ENCODE measurements at places on chromosomes 3 and 15.

DNA sequence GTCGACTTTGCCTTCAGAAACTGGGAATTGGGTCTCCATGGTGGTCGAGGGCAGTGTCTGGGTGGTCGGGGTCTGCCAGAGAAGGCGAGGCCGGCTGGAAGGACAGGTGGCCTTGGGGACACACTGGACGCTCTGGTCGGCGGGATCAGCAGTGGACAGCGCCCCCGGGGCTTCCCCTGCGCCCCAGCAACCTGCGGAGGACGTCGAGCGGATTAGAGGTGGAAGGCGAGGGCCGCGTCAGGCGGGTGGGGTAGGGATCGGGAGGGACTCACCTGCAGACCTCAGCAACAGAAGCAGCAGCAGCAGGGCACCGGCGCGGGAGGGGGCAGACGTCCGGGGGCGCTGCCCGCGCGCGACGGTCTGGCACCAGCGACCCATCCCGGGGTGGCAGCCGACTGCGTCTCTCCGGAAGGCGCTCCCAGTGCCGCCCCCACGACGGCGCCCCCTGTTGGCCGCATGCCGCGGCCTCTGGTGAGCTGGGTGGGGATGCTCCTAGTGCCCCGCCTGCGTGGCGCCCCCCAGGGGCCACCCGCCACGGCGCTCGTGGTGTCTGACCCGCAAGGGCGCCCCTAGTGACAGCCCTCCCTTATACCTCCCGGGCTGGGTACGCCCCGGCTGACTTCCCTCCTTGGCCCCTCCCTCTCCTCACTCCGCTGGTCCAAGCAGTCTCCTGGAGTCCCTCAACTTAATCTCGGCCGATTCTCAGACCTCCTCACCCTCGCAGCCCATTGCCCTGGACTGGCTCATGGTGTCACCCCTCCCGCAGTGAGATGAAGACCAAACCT, at the start of gene PRSS50:
PRSS50 (minus strand) TSS at position 423 of the 785 bp plus-strand sequence; CDS start at position 378, 45 bp downstream.
- no peak for DNase-seq

DNA sequence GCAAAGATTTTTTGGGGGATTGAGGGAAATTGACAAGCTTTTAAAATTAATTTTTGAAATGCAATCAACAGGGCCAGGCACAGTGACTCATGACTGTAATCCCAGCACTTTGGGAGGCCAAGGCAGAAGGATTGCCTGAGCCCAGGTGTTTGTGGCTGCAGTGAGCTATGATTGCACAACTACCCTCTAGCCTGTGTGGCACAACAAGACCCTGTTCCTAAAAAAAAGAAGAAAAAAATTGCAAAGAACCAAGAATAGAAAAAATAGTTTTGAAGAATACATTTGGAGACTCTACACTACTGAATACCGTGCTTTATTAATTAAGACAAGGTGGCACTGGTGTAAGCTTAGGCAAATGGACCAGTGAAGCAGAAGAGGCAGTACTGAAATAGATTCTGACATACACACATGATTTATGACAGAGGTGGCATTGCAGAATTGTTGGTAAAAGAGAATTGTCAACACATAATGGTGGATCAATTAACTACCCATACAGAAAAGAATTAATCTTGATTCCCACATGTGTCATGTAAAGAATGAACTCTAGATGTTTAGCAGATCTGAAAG, 443.3 kb upstream of the ATP11B start:
- DNase-seq = no peak

DNA sequence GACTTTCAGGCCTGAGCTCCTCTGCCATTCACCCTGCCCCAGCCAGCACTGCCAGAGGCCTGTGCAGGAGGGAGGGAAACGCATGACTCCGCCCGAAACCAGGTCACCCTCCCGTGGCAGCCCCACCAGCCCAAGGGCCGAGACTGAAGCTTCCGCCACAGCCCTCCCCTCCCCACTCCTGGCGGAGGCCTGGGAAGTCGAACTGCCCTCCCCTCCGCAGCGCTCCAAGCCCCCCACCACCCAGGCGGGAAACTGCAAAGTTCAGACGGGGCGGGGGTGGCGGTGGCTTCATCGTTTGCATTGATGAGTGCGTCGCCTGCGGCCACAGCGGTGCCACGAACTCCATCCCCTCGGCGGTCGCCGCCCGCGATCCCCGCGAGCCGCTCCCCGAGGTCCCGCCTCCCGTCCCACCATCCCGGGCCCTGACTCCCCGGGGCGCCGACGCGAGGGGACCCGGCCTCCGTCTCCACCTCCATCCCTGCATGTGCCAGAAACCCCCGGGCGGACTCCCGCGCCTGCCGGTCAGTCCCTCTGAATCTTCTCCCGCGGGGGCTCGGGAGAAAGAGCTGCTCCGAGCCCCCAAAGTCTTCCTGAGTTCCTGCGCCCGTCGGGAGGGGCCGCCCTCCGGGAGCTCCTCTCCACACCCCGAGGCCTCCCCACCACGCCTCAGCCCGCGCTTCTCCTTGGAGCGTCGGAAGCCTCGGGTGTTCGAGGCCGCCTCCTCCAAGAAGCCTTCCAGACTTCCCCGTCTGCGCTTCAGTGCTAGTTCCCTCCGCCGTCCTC, 698 bp downstream of the MELTF start:
- no peak for DNase-seq

DNA sequence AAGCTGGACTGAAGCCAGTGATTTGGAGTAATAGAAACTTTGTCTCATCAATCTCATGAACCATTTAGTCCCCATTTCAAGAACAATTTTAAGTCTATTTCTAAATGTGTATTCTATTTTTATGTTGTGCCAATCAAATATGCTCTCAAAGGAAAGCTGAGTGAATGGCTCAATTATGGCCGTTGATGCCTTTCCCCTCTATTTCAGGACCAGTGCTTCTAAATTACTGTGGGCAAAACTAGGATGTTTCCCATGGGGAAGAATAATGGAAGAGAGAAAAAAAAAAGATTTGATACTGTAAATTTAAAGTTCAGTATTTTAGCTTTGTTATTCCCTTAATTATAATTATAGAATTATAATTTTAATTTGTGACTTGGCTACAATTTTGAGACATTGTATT, 110.1 kb downstream of the CADM2 start:
- DNase-seq = no peak

- DNase-seq = no peak
These were observed 202.7 kb upstream of the SLC2A2 start for GRCh38 chr3:171229173-171229572.

GRCh38 chr15:63833021-63833696, 589 bp downstream of the HERC1 start:
- DNase-seq = no peak

DNA sequence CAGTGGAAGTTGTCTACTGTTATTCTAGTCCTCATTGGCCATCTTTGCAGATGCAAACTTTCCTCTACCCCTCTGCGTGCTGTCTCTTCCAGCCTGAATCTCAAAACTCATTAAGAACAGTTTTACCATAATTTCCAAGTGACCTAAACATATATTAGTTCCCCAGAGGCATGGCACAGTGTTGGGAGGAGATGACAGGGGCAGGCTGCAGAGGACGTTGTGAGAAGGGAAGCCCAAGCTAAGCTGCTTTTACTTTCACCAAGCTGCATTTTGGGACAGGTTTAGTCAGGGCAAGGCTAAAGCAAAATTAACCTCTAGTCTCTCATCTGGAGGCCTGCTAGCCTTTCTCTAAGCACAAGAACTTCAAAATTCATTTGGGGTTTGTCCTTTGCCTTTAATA, 318.6 kb upstream of the SATB1 start:
- no peak for DNase-seq

- no peak for DNase-seq
These were observed 374.6 kb upstream of the ARL6 start for GRCh38 chr3:97389936-97390335.

GRCh38 chr3:46891132-46891531, 13.6 kb downstream of the PTH1R start:
- DNase-seq = no peak

- DNase-seq = no peak
These were observed 21.0 kb upstream of the SEC13 start for GRCh38 chr3:10341901-10342398.

GRCh38 chr3:153596401-153596800, 434.4 kb downstream of the RAP2B start:
- DNase-seq = no peak

- DNase-seq = no peak
These were observed 23.7 kb downstream of the APH1B start for GRCh38 chr15:63301088-63301487.

DNA sequence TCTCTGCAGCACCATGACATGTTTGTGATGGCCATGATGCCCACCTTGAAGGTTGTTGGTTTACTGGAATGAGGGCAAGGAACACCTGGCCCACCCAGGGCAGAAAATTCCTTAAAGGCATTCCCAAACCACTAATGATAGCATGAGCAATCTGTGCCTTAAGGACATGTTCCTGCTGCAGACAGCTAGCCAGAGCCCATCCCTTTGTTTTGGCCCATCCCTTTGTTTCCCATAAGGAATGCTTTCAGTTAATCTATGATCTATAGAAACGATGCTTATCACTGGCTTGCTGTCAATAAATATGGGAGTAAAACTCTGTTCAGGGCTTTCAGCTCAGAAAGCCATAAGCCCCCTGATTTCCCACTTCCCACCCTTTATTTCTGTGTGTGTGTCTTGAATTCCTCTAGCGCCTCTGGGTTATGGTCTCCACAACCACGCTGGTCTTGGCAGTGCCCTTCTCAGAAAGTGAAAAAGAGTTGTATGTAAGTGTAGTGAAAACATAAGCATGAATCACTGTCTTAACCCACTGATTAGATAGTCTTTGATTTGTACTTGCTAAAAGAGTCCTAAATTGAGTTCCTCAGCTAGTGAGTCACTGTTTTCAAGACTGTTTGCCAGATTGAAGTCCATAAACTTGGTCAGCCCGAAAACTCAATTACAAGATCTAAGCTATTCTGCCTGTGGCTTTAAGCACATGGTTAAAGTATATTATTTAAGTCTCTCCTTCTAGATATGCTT, 19.0 kb upstream of the CCR2 start:
- DNase-seq = no peak

DNA sequence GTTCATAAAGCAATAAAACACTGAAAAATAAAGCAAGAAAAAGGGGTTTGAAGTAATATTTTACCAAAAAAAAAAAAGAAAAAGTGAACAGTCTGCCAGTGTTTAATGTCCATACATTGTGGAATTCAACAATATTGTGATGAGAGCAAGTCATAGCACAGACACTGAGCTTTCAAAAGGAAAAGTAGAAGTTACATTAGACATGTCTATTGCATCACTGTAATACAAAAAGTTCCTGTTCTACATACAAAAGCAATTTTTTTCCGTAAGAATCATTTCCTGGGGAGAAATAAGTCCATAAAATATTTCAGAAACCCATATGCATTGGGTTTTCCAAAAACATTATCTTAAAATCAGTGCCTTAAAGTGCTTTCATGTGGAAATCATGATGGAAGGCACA, 11.8 kb upstream of the HDC start:
- DNase-seq = no peak

DNA sequence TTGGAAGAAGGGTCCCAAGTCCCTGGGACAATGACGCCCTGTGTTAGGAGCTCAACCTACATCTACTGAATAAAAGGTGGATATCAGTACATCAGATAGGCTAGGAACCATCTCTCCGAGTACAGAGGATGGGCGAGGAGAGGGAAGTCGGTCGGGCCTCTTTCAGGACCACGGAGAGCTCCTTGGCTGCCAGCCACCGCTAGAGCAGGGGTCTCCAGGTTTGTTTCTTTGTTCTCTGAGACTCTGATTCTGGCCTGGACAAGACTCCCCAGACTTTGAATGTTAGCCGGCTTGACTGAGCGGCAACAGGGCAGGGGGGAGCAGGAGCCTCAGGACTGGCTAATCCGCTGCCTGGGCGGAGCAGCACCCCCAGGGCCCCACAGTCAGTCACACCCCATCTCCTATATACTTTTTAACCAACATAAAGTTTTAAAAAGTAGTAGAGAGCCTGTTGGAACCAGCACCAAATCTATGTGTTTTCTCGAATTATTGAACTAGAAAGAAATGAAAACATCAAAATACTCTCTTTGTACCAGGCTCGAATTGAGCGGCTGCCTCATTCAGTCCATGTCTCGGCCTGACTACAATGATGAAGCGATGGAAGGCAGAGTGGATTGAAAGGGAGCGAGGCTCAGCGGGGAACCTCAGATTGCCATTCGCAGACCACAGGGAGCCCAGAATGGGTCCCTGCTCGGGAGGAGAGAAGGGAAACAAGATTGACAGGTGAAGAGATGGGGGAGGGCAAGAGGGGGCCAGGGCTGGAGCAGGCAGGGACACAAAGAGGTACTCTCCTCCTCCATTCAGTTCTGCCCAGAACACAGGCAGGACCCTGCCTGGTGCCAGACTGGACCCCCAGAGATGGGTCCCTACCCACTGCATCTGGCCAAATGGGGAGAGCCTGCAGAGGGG, 131.6 kb downstream of the TPRA1 start:
- DNase-seq = no peak

GRCh38 chr3:111890051-111890580, 31.1 kb downstream of the PHLDB2 start:
- no peak for DNase-seq

- DNase-seq = no peak
These were observed 516.1 kb downstream of the MECOM start for GRCh38 chr3:169147238-169148008.

GRCh38 chr3:188342991-188343732, 189.2 kb downstream of the LPP start:
- DNase-seq = no peak

DNA sequence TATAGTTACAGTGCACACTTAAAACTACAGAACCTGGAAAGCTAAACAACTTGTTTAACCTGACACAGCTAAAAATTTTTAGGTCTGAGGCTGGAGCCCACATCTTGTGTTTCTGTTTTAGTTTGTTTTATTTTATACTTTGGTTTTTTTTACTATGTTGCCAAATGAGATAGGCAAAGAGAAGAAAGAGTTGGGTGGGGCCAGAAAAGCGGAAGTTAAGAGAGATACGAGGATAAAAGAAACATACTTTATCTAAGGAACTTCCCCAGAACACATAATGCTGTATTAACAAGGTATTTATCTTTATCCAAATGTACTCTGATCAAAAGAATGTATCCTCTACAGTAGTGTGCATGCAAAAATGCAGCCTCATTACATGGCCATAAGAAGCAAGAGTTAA, 1145.7 kb downstream of the EPHA3 start:
- no peak for DNase-seq

DNA sequence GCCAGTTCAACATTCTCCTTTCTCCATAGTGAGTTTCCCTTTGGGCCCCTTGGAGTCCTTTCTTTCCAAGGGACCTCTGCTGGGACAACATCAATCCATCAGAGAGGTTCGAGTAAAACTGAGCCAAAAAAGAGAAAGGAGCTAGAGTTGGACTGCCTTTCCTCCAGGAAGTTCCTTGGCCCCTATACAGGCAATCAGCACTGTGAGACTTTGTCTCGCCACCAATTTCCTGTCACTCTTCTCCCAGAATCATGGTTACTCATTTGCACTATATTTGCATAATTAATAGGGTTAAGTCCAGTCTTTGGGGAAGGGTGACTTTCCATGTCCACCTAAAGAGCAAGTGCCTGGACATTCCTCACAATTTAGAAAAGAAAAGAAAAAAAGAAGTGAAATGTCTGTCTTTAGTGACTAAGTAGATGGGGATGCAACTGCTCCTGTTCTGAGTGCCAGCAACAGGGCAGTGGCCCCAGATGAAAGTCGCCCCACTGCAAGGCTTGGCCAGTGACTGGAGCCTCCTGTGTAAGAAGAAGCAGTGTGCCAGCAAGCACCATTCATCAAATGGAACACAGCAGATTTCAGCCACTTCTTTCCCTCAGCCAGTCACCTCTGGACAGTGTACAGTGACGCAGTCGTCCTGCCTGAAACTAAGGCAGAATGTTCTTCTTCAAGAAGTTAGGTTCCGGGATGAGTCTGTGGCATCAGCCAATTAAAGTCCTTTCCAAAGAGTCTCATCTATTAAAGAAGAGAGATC, 91.6 kb downstream of the FSIP1 start:
- DNase-seq = no peak
